ENCODE measurements at places on chromosomes 12 and 14.

- DNase-seq: no peak
Observed at GRCh38 chr12:105754313-105754712, 384.4 kb downstream of the NUAK1 start.

DNA sequence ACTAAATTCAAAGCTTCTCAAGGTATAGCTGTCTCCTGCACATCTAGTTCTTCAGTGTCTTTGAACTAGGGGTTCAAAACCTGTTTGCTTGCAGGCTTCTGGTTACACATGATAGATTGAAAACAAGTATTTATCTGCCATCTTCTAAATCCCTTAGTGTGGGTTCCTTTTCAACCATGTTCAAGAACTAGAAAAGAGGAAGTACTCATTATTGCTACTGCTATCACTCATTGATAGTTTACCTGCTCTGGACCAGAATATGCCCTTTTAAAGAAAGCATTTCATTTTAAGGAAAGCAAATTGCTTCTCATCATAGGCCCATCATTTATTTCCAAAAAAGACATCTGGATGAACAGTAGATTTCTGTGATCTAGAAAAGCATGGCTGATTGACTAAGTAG is 37.1 kb upstream of the VSX2 start:
- no peak for DNase-seq

DNA sequence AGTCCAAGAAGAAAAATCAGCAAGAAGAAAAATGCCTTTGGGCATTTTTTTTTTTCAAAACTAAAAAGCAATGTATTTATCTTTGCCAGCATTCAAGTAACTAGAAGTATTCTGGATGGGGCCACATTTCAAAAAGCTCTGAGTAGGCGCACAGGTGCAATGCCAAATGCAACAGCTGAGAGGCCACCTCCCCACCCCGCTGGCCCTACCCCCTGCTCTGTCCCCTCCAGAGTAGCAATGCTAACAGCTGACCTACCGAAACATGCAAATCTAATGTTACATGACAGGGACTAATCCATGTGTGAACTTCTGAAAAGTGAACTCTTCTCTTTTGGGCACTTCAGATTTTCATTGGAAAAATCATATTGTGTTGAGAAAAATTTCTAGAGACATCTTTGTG is 153.7 kb upstream of the SLC38A2 start:
- no peak for DNase-seq

DNA sequence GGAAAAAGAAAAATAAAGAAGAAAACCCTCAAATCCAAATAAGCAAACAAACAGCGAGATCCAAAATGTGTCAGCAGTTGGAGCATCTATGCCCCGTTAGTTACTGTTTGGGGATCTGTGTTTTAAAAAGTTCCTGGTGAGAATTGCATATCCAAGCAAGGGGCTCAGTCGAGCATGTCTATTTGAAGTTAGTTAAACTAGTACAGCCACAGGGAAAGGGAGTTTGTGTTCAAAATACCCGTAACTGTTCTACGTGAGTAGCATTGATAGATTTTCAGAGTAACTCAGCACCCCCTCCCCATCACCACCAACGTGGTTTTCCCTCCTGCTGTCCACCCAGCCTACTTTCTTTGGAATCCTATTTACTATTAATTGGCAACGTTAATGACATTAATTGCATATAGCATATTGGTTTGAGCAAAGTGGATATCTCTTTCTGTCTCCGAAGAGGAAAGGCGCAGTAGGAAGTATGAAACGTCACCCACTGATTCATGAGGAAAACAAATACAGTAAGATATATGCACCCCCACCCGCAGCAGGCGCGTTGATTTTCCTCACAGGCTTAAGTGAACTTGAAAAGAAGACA is 1.5 kb downstream of the NPAS3 start:
- no peak for DNase-seq

DNA sequence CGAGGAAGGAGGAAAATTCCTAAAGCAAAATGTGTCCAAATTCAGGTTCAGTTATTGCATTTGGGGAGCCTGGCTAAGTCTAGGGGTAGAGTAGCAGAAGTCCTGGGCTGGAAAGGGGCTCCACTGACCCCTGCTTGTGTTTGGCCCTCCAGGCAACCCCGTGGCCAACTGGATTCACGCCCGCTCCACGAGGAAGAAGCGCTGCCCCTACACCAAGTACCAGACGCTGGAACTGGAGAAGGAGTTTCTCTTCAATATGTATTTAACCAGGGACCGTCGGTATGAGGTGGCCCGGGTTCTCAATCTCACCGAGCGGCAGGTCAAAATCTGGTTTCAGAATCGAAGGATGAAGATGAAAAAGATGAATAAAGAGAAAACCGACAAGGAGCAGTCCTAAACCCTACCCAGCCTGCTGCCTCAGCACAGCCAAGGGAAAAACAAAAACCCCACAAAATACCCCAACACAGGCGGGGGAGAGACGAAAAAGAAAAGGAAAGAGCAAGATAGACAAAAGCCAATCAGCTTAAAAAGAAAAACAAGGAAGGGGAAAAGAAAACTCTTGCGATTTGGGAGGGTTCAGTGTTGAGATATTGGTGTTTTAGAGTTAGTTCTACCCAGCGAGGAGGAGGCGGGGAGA is 2.4 kb downstream of the HOXC9 start:
- no peak for DNase-seq

DNA sequence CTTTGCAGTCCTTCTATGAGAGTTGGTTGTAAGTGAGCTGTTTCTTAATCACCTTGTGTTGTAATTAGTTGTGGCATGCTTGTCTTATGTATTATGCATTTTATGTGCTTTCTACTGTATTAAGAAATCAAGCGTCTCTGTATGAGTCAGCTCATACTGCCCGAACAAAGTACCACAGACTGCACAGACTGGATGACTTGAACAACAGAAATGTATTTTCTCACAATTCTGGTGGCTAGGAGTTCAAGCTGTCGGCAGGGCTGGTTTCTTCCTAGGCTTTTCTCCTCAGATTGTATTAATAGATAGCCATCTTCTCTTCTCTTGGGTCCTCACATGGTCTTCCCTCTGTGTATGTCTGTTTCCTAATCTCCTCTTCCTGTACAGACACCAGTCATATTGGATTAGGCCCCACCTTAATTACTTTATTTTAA is 77.7 kb downstream of the FLRT2 start:
- peak; percentile 86 for DNase-seq

DNA sequence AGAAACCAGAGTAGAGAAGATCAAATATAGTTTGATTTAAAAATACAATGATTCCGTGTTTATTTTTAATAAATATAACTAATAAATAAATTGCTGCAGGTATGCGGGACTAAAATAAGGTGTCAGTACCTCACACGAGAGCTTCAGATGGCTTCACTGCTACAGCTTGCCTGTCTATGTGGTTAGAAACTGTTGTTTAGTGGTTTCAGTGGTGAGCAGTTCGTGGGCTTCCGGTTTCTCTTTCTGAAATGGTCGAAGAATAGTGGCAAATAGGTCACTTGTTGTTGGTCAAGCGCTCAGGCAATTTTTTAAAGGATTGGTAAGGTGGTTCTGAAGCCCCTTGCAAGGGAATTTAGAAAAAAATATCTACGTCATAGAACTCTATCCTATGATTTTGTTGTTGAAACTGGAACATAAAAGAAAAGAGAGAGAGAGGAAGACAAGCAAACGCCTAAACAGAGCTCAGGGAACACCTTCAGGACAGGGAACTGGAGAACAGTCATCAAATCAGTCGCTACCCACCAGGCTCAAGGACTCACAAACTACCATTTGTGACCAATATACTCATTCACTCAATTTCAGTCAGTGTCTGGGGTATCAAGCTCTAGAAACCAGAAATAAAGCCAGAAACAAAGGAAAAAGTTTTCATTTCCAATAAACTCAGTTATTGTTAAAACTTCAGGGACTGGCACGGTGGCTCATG is 31.3 kb downstream of the GABARAPL1 start:
- no peak for DNase-seq

DNA sequence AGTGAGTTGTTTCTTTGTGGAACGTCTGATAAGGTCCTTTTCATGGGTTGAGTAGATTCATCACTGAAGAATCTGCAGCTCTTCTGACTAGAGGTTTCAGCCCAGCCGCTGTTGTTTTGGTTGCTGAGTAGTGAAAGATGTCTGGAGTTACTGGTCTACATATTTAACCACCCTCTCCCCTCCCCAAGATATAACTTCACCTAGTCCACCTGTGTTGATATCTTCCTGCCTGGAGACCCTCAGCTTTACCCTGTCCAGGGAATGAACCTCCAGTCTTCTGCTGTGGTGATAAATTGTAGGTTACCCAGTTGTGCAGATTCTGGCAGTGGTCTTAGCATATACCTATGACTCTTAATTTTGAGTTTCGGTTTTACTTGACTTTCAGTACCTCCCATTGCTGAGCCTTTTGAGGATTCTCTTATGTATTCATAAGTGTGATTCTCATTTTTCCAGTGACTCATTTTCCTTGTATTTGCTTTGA is 62.9 kb downstream of the CCDC91 start:
- no peak for DNase-seq

- no peak for DNase-seq
Observed at GRCh38 chr12:8077207-8077606, 4.9 kb upstream of the NECAP1 start.

- DNase-seq: no peak
Observed at GRCh38 chr12:70467918-70468733, 102.0 kb downstream of the KCNMB4 start.

DNA sequence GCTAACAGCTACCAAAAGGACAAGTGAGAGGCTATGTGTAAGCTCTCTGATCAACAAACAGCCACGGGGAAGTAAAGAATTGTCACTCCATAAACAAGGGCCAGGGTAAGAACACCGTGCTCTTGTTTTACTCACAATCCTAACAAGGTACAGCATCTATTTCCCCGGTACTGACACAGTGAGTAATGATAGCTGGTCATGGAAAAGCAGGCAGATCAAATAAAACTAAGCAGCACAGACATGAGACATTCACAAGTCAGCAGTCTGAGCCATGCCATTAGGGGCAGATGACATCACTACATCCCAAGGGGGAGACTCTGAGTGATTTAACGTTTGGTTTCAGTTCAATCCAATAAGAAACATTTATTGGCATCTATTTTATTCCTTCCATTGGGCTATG is 54.4 kb downstream of the ARL6IP4 start:
- DNase-seq: peak; percentile 43

DNA sequence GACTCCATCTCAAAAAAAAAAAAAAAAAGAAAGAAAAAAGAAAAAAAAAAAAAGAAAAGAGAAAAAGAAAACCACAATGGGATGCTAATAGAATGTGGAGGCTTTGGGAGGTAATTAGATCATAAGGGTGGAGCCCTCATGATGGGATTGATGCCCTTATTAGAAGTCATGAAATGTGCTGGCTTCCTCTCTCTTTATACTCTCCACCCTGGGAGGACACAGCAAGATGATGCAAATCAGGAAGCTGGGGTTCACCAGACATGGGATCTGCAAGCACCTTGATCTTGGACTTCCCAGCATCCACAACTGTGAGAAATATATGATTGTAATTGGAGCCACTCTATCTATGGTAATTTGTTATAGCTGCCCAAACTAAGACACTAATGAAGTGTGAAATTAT is 13.4 kb upstream of the DRAM1 start:
- DNase-seq: no peak

GRCh38 chr14:20327005-20327869 is 5.8 kb downstream of the CCNB1IP1 start:
- peak; percentile 19 for DNase-seq

GRCh38 chr14:29618323-29619067 is 309.2 kb downstream of the PRKD1 start:
- DNase-seq: no peak

DNA sequence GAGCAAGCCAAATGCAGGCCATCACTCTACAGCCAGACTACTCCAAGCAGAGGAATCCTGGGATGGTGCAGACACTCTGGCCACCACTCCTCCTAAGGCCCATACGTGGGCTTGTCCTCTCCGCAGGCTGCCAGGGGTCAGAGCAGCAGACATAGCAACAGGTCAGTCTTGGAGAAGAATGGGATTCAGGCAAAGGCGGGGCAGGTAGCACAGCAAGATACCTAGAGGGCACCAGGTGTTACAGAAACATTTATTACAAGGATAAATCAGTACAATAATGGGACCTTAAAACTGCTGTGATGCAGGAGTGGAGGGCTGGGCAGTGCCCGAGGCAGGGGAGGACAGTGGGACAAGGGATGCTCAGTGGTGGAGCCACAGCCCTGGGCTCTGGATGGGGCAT is 20.3 kb downstream of the SYNDIG1L start:
- DNase-seq: no peak

- DNase-seq: no peak
Observed at GRCh38 chr12:23222801-23223200, 597.8 kb downstream of the ETNK1 start.

GRCh38 chr12:107622001-107622400 is 63.6 kb upstream of the PWP1 start:
- DNase-seq: no peak

DNA sequence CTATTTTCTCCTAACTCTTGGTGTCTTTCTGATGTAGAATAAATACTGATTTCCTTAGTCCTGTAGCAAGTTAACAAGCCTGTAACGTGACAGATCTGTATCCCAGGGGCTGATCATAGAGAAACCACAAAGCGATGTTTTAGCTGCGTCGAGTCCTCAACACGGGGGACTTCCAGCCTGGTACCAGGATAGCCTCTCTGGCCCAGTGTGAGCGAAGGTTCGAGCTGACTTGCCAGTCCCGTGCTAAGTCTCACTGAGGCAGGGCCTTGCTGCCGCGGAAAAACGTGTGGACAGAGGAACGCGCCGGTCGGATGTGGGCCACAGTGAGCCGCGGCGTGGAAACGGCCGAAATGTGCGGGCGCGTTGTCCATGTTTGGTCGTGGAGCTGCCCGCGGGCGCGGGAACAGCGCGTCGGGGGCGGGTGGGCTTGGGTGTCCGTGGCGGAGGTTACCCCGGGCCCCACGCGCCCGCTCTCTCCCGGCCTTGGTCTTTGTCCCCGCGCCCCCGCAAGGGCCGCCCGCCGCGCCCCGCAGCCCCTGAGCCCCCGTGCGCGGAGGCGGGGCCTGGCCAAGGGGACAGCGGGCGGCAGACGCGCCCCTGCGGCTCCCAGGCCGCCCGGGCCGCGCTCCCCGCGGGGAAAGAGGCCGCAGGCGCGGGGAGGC is 531 bp upstream of the EML1 start:
- no peak for DNase-seq

GRCh38 chr14:56310643-56311042 is 192.4 kb downstream of the PELI2 start:
- DNase-seq: no peak

- DNase-seq: no peak
Observed at GRCh38 chr12:67452119-67452805, 183.1 kb downstream of the CAND1 start.

- DNase-seq: no peak
Observed at GRCh38 chr12:93616584-93617101, 44.2 kb downstream of the SOCS2 start.

DNA sequence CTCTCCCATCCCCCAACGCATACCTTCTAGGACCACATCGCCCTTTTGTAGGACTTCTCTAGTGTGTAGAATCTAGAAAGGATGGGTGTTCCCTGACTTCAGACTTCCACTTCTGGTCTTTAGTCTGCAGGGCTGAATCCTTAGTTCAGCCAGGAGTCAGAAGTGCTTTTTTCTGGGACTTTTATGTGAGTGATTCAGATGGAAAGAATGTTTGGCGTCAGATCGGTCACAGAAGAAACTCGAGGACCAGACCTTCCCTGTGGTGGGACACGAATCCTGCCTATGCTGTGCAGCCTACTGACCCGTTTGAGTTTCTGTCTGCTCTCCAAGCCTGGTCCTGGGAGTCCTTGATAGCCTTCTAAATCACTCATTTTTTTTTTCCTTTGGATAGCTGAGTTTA is 165.4 kb upstream of the SSTR1 start:
- peak; percentile 22 for DNase-seq
